ENCODE measurements at places on chromosomes 5 and 9. TPM values are rescaled to one million over a fixed set of nuclear protein-coding genes. Genes with fewer than 3 reads are reported as not detected.

DNA sequence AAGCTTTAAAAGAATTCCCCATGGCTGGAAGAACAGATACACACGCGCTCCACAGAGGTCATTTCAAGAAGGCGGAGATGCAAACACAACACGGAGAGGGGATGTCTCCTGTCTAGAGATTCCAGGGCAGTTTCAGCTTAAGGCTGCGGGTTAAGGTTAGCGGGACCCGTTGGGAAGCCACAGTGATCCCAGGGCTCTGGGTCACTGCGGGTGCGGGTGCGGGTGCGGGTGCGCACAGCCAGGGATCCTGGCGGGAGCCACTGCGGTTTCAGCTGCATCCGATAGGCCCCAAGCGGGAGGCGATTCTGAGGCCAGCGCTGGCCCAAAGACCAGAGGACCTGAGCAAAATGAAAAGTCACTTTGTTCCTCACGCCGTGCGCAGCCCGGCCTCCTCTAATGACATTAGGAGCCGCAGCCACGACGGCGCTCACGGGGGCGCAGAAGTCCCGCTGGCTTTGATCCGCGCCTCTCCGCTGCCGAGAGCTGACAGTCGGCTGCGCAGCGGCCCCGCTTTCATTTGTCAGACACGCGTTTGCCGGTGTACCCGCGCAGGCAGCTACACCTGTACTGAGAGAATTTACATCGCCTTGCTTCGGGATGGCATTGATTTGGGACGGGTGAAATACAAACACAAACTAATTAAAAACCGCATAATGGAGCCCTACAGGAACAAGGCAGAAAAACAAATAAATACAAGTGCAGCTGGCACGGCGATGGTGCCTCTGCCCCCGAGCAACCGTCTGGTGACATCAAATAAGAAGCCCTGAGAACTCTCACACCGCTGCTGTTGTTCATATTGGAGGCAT is 5.3 kb upstream of the IRX1 start:
- no peak for DNase-seq

- no peak for DNase-seq
Measured at GRCh38 chr9:7967093-7967827, 167.7 kb upstream of the DMAC1 start.

DNA sequence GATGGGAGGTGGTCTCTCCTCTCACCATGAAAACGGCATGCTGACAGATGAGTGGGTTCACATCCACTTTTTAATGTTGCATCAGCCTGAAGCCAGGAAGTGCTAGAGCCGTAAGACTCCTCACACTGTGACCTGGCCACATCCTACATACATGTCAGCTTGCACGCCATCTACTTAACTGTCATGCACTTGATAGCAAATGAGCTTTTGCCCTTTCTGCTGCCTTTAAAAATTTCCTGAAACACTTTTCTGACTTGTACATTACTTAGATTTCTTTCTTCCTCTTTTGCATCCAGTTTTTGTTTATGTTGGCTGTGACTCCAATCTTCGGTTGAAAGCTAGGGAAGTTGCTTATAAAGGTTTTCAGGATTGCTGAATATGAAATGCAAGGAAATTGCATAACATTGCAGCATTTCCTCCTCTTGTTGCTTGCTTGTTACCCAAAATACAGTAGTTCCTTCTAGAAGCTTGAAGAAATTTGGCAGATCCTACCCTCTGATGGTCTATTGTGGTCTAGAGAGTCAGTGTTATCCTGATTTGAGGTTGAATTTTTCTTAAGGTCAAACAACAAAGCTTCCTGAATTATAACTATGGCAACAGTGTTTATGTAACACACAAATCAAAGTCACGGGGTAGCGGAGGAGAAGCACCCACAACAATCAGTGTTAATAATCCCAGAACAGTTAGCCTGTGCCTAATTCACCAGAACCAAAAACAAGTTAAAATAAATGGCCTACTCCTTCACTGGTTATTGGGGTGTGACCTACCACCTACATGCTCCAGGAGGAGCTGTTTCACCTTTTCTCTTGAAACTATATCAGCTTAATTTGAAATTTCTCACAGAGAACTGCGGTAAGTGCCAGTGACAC is 232.5 kb downstream of the ARHGAP26 start:
- DNase-seq: no peak

DNA sequence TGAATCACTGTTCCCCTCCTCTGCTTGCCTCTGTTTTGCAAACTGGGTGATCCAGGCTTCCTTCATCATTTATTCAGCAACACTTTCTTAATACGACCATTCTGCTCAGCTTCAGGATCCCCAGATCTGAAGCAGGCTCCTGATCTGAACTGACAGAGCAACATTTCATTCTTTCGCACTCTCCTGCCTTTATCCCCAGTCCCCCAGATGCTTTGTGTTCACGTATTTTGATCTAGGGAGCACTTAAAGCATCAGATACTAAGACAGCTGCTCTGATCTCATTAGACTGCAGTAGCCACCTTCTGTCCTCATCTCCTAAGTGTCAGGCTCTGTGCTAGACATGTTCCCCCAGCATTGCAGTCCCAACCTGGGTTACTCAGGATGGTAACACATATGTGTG is 158.0 kb downstream of the TRIO start:
- no peak for DNase-seq

- DNase-seq: no peak
Measured at GRCh38 chr9:131612851-131613250, 67.5 kb downstream of the PRRT1B start.

The RNF224 gene
- total RNA-seq: 0.19 TPM

DNA sequence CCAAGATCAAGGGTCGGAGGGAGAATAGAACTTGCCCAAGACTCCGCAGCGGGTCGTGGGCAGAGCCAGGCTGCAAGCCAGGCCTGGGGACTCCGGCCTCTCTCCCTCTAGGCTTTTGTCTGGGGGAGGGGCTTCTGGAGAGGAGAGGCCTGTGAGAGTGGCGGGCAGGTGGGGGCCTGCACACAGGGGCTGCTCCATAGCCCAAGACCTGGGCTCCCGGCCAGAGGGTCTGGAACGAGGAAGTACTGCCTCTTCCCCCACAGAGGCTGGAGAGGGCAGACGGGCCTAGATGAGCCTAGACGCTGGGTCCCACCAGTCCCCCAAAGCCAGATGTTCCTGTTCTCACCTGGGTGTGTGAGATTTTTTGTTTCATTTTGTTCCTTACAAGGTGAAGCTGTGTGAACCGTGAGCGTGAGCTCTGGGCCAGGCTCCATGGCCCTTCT is 5.2 kb upstream of the ST6GALNAC6 start:
- DNase-seq: no peak

The ZFP37 gene
- total RNA-seq: 2.5 TPM

DNA sequence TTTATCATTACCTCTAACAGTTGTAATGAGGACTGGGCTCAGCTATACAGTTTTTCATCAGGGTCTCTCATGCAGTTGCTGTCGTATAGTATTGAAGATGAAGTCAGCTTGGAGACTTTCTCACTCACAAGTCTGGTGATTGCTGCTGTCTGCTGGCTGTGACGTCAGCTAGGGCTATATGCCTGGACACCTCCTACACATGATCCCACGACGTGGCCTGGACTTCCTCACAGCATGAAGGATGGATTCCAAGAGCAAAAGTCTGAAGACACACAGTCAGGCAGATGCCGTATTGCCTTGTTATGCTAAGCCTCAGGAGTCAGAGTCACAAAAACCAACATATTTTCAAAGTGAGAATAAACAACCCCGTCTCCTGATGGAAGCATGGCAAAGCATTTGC is 193.3 kb downstream of the LURAP1L start:
- no peak for DNase-seq

- DNase-seq: no peak
Measured at GRCh38 chr9:135885100-135885853, 22.1 kb downstream of the CAMSAP1 start.

GRCh38 chr5:135140446-135141204 is 106.6 kb upstream of the PITX1 start:
- no peak for DNase-seq

The GABRA1 gene
- not detected for total RNA-seq

DNA sequence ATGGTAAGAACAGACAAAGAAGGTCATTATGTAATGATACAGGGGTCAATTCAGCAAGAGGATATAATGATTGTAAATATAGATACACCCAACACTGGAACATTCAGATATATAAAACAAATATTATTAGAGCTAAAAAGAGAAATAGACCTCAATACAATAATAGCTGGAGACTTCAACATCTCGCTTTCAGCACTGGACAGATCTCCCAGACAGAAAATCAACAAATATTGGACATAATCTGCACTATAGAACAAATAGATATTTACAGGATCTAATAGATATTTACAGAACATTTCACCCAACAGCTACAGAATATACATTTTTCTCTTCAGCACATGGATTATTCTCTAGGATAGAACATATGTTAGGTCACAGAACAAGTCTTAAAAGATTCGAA is 190.6 kb upstream of the RFX3 start:
- no peak for DNase-seq

The PCDHGB7 gene
- 9.2 TPM for total RNA-seq

DNA sequence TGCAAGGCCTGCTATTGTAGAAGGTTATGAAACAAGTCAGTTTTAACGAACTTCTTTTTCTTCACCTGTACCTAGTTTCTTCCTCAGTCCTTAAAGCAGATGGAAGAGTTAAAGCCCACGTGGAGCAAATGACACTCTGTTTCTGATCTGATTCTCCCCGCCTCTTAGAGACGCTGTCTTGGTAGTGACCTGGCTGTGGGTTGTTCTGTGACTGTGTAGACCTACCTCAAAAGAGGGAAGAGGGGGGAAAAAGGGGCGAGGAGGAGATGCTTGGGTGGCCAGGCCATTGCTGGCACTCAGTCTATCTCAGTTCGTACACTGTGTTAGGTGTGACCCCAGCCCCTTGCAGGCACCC is 610 bp downstream of the GFRA3 start:
- no peak for DNase-seq

DNA sequence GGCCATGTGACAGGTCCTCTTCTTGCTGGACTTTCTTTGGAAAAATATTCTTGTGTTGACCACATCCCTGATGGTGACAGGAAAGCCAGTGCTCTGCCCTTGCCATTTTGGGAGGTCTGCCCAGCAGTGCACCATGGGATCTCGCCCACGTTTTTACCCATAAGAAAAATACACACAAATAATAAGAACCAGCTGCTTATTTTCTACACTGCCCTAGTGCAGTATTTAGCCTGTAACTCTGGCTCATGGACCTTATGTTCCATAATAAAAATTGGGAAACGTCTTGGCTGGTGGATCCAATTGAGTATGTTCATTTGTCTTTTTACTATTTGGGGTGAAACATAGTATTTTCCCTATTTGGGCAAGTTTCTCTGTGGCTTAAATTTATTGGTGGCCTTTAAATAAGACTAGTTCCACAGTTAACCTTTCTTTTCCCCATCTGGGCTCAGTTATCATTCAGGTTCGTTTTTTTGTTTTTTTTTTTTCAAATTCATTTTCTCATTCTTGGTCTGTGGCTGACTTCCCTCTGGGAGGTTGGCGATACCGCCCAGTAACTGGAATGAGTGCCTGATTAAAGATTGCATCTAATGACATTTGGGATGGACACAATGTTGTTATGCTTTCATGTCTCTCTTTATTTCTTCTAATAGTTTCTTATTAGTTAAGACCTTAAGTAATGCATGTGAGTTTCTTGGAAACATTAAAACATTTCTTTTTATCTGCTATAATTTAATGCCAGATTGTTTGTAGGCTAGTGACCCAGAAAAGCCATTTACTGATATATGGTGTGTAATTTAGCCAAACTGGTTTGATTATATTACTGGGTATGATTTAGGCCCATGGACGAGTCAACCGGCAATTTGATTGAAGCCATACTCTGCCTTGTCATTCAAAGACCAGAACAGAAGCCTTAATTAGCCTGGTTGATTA is 163.7 kb downstream of the FGF10 start:
- no peak for DNase-seq

DNA sequence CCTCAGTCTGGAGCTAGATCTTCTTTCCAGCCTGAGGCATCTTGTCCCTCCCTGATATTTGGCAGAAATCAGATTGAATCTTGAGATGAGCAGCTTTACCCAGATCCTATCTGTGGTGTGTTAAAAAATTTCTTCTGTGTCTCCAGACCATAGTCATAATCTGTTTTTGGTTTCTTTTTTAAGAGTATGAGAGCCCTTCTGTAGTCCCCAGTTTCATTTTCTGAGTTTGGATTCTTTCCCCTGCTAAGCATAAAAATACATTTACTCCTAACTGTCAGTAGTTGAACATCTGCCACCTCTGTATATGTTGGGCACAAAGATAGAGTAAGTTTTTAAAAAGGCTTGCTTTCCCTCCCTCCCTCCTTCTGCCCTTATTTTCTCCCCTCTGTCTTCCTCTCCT is 137.7 kb downstream of the CNTLN start:
- DNase-seq: no peak

DNA sequence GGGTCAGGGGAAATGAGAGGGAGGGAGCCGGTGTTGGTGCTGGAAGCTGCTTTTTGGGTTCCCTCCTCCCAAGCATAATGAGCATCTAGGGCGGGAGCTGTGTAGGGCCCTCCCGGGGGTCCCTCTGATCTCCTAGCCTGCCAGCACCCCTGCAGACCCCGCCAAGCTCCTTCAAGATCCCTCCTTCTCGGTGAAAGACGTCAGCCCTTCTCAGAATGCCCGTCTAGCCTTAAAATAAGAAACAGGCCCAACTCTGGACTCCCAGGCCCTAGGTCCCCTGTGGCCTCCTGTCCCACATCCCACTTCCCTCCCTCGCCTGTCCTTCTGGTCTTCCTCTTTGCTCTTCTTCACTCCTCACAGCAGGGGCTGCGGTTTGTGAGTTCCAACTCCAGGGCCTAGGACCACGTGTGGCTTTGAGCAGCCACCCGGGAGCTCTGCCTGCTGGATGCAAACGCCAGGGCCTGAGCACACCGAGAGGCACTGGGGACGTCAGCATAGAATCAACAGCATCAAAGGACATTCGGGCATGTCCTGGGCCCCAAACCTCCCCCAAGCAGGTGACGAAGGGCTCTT is 8.8 kb upstream of the SCGB3A1 start:
- no peak for DNase-seq

DNA sequence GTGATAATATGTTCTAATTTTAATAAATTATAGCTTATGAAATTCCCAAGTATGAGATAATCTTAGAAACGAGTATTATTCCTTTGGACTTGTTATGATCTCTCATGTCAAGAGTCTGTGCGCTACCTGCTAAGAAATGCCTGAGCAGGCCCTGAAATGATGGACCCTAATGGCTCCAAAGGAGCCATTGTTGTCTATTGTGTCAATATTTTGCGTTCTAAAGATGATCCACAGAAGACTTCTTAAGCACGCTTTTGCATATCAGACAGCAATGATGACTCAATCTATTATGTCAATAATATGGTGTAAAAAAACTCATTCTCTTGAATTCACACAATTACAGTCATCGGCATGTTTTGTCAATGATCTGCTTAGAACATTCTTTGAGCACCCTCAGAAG is 306.1 kb downstream of the KIAA0825 start:
- DNase-seq: no peak

The BHMT2 gene
- total RNA-seq: 26.4 TPM

- no peak for DNase-seq
Measured at GRCh38 chr5:158175934-158176481, 317.1 kb upstream of the CLINT1 start.

The KCNV2 gene
- total RNA-seq: not detected

- DNase-seq: no peak
Measured at GRCh38 chr5:175466700-175467318, 11.6 kb upstream of the SFXN1 start.

DNA sequence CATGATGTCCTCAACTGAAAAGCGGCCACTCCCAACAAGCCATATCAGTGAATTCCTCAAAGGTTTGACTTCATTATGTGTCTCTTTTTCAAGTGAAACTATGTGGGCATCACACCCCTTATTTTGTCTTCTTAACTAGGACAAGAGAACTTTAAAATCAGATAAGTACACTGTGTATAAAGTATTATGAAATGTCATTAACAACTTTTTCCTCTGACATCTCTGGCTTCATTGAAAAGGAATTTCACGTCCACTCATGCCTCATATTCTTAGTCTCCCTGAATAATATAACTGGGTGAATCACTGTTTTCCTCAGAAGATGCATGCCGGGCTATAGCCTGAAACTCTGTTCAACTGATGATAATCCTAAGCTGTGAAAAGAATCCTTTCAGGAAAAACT is 415.8 kb downstream of the ACTL7B start:
- DNase-seq: no peak

Data from omental fat pad (tissue), 4 donors.